ENCODE measurements at places on chromosomes 16 and 17. TPM values are rescaled to one million over a fixed set of nuclear protein-coding genes. Genes with fewer than 3 reads are reported as not detected.

Gene LLGL2
- total RNA-seq: 326 TPM

Gene SAP30BP
- total RNA-seq: 83.8 TPM

Gene KRTAP4-5
- not detected for total RNA-seq

Gene HEATR9
- total RNA-seq: not detected

Gene PRKCA
- 49.7 TPM for total RNA-seq

Gene CCL14
- 6.2 TPM for total RNA-seq

Gene PRR11
- not detected for total RNA-seq

Gene TNK1
- 110 TPM for total RNA-seq

DNA sequence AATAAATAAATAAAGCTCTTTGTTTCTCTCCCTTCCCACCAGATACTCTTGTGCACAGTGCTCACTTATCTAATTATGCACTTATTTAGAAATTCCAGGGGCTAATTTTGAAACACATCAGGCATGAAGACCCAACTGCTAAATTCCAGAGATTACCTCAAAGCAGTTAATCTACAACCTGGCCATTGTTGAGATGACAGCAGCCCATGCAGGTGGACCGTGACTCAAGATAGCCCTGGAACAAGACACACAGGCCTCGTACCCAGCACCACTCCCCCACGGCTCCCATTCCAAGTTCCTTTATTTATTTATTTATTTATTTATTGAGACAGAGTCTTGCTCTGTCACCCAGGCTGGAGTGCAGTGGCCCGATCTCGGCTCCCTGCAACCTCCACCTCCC, 60.1 kb upstream of the NPEPPS start:
- H3K27me3 ChIP-seq: no peaks in the 10 kb centered on the region
- no peaks in the 10 kb centered on the region for H3K36me3 ChIP-seq
- H3K4me1 ChIP-seq: no peaks in the 10 kb centered on the region
- no peak overlapping the region for H3K27ac ChIP-seq

- H3K36me3 ChIP-seq: no peaks in the 10 kb centered on the region
- DNase-seq: no peak
- H3K27ac ChIP-seq: no peak overlapping the region
- no peaks in the 10 kb centered on the region for H3K27me3 ChIP-seq
- no peak overlapping the region for H3K4me3 ChIP-seq
Measured at GRCh38 chr16:10200637-10201586, 18.7 kb upstream of the GRIN2A start.

DNA sequence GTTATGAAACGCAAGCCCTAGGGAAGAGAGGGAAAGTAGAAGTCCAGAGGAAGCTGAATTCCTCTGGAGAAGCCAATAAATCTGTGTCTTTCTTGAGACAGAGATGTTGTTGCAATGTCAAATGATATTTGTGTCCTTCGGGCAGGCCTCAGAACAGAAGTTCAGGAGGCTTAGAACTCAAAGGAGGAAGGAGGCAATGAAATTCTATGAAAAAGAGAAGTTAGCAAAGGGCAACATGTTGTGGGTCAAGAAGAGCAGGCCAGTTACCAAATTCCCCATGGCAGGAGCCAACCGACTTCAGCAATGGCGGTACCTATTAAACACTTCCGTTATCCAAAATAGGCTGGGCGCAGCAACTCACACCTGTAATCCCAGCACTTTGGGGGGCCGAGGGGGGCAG, 109.0 kb upstream of the DHX40 start:
- H3K4me1 ChIP-seq: no peaks in the 10 kb centered on the region
- no peaks in the 10 kb centered on the region for H3K27me3 ChIP-seq
- H3K36me3 ChIP-seq: no peaks in the 10 kb centered on the region
- no peak overlapping the region for H3K4me3 ChIP-seq
- no peak overlapping the region for H3K27ac ChIP-seq
- no peak for DNase-seq

DNA sequence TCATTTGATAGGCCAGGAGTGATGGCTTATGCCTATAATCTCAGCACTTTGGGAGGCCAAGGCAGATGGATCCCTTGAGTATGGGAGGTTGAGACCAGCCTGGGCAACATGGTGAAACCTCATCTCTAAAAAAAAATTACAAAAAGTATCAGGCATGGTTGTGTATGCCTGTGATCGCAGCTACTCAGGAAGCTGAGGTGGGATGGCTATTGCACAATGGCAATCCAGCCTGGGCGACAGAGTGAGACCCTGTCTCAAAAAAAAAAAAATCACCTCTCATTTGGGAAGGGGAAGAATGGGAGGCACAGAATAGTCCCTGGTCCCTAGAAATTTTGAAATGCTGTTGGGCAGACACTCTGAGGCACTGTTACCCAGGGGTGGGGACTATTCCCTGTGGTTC, 35.2 kb downstream of the SLFN11 start:
- DNase-seq: no peak
- no peak overlapping the region for H3K27ac ChIP-seq
- peaks cover 13% of the 10 kb centered on the region for H3K27me3 ChIP-seq
- no peaks in the 10 kb centered on the region for H3K4me1 ChIP-seq

DNA sequence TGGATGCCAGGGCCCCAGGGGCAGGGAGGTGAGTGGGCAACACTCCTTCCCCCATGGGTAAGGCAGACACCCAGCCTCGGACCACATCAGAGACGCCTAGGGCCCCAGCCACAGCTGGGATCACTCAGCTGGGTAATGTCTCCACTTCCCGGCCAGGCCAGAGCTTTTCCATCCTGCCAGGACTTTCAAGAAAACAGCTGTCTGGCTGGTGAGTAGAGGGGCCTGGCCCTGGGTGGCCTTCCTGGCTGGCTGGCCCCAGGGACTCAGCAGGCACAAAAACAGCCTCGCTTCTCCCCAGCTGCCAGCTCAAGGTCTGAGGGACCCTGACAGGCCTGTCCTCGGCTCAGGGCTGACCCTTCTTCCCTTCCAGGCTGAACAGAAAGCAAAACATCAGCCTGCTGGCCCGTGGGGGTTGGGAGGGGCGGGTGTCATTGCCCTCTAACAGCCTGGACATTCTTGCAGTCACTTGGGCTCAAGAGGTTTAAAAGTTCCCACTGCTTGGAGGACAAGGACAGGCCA, 45.3 kb upstream of the JPH3 start:
- DNase-seq: no peak
- H3K4me1 ChIP-seq: no peaks in the 10 kb centered on the region
- no peaks in the 10 kb centered on the region for H3K27me3 ChIP-seq

- H3K27ac ChIP-seq: no peak overlapping the region
- H3K4me3 ChIP-seq: no peak overlapping the region
- H3K4me1 ChIP-seq: no peaks in the 10 kb centered on the region
- no peak for DNase-seq
- no peaks in the 10 kb centered on the region for H3K36me3 ChIP-seq
Measured at GRCh38 chr16:125011-125410, 13.5 kb downstream of the NPRL3 start.

- no peaks in the 10 kb centered on the region for H3K4me1 ChIP-seq
- no peak for DNase-seq
- H3K27ac ChIP-seq: no peak overlapping the region
- no peaks in the 10 kb centered on the region for H3K27me3 ChIP-seq
Measured at GRCh38 chr16:65429504-65430181, 307.8 kb upstream of the CDH11 start.

DNA sequence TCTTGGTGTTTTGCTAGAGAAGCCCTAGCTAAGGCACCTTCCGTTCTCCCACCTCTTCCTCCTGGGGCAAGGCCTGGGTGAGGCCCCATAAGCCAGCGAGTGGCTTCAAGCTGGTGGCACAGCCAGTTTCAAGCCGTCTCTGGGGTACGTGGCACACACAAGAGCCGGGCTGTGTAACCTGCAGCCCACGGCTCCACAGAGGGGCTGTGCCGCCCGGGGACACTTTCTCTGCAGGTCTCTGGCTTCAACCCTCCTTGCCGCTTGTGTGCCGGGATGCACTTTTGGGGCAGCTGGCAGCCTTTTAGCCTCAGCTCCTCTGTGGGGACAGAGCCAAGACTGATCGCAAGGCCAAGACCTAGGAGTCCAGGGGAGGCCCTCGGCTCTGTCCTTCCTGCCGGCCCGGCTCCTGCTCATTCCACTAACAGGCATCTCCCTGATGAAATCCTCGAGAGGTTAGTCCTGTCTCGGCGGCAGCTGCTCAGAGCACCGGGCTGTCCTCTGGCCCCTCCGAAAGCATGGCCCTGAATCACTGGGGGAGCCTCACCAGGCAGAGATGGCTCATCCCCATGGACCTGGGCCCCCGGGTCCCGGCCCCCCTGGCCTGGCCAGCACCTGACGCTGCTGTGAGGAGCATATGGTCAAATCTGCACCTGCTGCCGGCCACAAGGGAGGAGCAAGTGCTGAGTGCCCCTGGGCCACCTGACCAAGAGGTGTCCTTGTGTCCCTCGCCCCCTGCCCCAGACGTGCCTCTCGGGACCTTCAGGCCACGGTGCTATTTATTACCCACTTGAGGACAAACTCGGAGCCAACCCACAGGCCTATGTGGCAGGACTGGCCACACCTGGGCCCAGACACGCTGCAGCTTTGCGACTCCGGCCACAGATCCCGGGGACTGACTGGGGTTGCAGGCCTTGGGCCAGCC, 98.5 kb downstream of the METRNL start:
- no peaks in the 10 kb centered on the region for H3K4me1 ChIP-seq
- H3K36me3 ChIP-seq: no peaks in the 10 kb centered on the region
- no peak overlapping the region for H3K27ac ChIP-seq
- H3K27me3 ChIP-seq: no peaks in the 10 kb centered on the region
- H3K4me3 ChIP-seq: no peak overlapping the region

DNA sequence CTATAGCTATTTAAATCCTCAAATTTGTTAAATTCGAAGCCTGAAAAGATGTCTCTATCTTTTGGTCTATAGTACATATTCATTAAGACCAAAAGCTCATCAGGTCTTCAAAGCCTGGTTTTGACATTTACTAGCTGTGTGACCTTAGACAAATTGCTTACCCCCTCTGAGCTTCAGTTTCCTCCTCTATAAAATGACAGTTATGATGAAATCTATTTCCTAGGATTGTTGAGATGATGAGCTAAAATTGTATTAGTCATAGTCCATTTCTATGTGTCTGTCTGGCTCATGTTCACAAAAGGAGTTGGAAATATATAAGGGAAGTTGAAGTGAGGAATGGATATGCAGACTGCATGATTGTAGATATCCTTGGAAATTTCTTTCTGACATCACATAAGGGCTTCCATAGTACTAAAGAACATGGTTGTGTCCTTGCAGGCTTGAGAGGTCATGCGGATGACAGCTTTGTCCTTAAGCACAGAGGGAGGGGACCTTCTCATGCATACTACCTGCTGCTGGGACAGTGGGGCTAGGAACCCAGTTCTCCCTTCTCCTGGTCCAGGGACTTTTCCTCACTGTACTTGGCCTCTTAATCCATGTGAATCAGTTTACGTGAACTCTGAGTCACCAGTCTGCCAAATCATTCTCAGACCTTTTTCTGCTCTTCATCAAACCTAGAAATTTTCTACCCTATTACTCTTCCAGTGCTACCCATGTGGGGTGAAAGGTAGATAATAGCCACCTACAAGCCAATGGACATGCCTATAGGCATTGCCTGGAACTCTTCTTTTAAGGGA, 487.5 kb upstream of the SALL1 start:
- H3K27me3 ChIP-seq: no peaks in the 10 kb centered on the region
- no peak for DNase-seq
- no peak overlapping the region for H3K27ac ChIP-seq
- no peaks in the 10 kb centered on the region for H3K36me3 ChIP-seq
- no peak overlapping the region for H3K4me3 ChIP-seq

DNA sequence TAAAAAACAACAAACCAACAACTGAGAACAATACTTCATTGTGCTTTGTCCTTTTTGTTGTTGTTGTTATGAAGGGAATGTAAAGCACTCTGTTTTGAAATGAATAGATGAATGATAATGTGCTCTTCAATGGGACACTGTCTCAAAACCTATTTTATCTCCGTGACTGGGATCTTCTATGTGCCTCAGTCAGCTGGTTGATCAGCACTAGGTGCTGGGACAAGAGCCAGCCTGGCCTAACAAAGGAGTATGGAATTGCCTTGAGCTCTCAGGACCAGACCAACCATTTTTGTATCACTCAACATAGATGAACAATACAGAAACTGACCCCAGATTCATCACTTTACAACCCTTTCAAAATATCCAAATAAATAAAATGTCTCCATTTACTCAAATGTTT, 440.2 kb downstream of the KCNJ2 start:
- H3K4me3 ChIP-seq: no peak overlapping the region
- H3K27me3 ChIP-seq: no peaks in the 10 kb centered on the region
- H3K36me3 ChIP-seq: no peaks in the 10 kb centered on the region
- no peak overlapping the region for H3K27ac ChIP-seq
- DNase-seq: no peak
